ENCODE measurements at places on chromosomes 2 and 18. TPM values are rescaled to one million over a fixed set of nuclear protein-coding genes. Genes with fewer than 3 reads are reported as not detected.

Gene FARSB
- 22.9 TPM for polyA plus RNA-seq

Gene PRSS56
- not detected for polyA plus RNA-seq

Gene TCF4
- 149 TPM for polyA plus RNA-seq

Gene MBD1
- polyA plus RNA-seq: 70.0 TPM

DNA sequence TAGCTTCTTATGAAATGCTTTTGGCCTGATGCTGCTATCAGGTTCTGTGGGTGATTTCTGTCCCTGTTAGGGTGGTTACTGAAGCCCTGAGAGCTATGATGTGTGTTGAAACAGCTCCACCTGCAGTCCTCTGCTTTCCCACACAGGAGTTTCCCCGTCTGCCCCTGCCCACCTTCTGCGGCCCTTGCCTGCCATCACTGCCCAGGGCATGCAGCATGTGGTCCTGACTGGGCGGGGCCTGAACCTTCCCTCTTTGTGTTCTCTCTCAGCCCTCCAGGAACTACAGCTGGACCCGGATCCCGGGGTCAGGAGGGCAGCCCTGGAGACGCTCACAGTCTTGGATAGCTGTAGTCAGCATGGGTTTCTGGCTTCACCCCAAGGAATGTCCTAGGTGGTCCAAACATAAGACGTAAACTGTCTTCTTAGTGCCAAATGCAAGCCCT lies 21.4 kb downstream of the HJURP start:
- no peak for DNase-seq

GRCh38 chr2:54589340-54590215 lies 133.5 kb downstream of the SPTBN1 start:
- DNase-seq: no peak

DNA sequence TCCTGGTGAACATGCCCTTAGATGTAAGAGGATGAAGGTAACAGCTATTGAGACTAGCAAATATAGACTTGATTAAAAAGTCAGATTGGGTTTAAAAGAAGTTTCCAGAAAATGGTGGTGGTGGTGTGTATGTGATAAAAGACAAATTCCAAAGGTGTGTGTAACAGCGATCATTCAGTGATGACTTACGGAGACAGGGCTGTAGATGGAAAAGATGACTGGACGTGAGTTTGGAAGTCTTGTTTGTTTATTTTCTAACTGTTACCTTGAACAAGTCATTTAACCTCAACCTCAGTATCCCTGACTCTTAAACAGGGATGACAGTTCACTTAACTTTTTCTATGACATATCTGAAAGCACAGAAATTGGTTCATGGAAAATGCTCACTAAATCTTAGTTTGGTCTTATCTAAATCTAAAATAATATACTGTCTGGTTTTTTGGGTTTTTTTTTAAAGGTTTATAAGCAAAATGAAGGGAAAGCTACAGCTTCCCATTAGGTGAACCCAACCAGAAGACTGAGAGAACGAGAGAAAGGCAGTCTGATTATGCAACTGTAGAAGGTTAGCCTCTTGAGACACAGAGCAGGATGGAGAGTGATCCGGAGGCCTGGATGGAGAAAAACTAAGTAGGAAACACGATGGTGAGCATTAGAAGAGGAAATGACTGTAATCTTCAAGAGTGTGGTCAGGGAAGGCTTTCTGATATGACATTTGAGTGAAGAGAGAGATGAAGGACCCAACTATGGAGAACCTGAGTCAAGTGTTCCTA lies 71.9 kb downstream of the TCF4 start:
- DNase-seq: no peak

DNA sequence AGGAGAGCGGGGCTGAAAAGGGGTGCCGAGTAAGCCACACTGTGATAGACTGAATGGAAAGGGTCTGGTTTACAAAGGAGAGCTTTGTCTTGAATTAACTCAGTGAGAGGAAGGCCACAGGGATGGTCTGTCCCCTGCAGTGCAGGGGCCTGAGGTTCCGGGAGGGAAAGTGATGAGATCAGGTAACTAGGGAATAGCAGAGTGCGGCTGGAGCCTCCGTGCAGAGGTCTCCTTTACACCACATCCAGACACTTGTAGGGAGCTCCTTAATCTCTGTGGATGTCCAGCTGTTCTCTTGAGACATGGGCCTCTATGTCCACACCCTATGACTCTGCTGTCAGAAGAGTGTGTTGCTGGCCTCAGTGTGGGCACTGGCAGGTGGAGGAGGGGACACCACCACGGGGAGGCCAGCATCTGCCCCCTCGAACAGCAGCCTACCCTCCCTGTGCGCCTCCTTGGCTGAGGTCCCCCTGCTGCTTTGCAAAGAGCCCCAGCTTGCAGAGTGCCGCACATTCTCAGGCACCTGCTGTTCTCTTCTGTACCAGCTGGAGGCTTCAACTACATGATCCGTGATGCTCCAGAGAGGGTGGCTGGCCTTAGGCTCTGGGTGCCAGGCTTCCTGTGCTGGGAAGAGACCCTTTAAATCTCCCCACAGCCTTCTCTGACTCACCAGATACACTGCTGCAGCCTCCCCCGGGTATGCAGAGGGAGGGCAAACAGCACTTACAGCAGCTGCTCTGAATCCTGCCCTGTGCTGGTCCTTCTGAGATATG lies 25.9 kb downstream of the ENOSF1 start:
- no peak for DNase-seq

GRCh38 chr18:3839581-3839981 lies 389.6 kb downstream of the TGIF1 start:
- DNase-seq: no peak

- no peak for DNase-seq
These were observed 947.3 kb upstream of the CRIM1 start for GRCh38 chr2:35408320-35408719.

DNA sequence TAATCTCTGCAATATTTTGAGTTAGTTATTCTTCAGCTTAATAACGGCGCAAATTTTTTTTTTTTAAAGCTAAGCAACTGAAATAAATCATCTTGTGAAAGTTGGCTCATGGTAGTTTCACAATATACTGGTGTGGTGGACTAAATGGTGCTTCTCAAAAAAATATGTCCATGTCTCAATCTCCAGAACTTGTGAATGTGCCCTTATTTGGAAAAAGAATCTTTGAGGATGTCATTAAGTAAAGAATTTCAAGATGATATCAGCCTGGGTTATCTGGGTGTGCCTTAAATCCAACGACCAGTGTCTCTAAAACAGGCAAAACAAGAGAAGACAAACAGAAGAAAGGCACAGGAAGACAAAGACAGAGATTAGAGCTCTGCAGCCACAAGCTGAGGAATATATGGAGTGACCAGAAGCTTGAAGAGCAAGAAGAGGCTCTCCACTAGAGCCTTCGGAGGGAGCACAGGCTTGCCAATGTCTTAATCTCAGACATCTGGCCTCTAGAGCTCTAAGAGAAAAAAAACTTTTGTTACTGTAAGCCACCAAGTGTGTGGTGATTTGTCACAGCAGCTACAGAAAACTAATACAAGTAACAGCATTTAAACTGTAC lies 71.4 kb downstream of the HNMT start:
- no peak for DNase-seq

- no peak for DNase-seq
These were observed 217.7 kb downstream of the MCFD2 start for GRCh38 chr2:46697830-46698323.

Measured in left lung (tissue), 14 donors.